ENCODE measurements at places on chromosomes 5 and 9.

DNA sequence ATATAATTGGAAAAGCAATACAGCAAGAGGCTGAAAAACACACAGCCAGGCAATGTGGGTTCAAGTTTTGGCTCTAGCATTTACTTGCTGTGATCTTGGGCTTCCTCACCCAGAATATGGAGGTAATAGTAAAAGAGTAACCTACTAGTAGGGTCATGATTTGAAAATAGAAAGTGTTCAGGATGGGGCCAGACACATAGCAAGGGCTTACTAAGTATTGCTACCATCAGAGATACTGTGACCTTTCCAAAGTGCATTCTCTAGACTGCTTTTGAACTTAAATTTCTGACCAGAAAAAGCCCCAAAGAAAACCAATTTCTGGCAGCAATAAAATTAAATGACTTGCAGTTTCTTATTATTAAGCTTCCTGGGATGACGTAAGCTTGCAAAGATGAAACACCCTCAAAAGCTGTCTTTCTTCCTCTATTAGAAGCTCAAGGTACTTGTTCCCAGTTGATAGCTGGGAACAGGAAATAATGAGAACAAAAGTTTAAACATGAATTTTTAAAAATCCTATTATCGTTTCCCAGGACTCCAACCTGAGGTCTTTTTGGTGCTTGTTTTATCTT lies 20.3 kb downstream of the SLC45A2 start:
- no peak for DNase-seq

- no peak for DNase-seq
Measured at GRCh38 chr5:132363431-132364112, 5.9 kb upstream of the SLC22A5 start.

DNA sequence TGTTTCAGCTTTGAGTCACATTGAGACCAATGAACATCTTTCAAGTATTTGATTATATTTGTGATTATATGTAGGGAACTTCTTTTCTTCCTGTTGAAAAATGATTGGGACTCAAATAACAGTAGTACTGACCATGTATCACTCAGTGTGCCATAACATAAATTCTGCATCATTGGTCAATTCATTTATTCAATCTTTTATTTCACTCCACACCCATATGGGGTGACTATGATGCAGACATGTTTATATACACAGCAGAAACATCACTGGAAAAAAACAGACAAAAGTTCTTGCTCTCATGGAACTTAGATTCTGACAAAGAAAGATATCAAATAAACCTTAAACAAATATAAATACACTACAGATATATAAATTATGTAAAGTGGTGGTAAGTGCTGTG lies 74.7 kb upstream of the ANXA1 start:
- DNase-seq, result no peak

GRCh38 chr5:54384356-54384933 lies 71.1 kb upstream of the HSPB3 start:
- no peak for DNase-seq

GRCh38 chr9:1383899-1384455 lies 333.8 kb downstream of the DMRT2 start:
- no peak for DNase-seq

- DNase-seq, result no peak
Measured at GRCh38 chr5:161093100-161093499, 241.1 kb upstream of the ATP10B start.

DNA sequence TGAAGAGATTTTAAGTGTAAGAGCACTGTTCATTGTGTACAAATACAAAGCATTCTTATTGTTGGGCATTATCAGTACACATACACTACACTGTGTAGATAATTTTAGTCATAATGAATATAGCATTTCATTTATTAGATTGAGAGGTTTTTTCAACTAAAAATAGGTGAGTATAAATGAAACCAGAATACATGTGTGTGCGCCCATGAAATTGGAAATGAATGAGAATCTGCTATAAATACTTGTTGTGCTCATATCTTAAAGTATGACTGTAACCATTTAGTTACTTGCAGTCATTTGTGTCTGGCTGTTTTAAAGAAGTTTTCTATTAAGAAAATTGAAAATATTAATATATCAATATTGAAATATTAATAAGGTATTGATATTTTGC lies 189.0 kb upstream of the MEF2C start:
- DNase-seq, result no peak

- no peak for DNase-seq
Measured at GRCh38 chr5:172648013-172648381, 6.9 kb downstream of the NEURL1B start.

GRCh38 chr5:107917983-107918382 lies 247.2 kb upstream of the EFNA5 start:
- no peak for DNase-seq

DNA sequence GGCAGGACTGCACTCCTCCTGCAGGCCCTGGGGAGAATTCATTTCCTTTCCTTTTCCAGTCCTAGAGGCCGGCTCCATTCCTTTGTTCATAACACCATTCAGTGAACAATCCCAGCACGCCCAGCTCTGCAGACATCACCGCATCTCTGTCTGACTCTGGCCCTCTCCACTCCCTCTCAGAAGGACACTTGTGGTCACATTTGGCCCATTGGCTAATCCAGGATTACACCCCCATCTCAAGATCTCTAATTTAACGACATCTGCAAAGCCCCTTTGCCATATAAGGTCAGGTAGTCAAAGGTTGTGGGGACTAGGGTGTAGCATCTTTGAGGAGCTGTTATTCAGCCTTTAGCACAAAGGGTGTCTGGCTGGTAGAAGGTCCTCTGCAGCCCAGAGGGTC lies 185.0 kb upstream of the DAP start:
- DNase-seq, result no peak

DNA sequence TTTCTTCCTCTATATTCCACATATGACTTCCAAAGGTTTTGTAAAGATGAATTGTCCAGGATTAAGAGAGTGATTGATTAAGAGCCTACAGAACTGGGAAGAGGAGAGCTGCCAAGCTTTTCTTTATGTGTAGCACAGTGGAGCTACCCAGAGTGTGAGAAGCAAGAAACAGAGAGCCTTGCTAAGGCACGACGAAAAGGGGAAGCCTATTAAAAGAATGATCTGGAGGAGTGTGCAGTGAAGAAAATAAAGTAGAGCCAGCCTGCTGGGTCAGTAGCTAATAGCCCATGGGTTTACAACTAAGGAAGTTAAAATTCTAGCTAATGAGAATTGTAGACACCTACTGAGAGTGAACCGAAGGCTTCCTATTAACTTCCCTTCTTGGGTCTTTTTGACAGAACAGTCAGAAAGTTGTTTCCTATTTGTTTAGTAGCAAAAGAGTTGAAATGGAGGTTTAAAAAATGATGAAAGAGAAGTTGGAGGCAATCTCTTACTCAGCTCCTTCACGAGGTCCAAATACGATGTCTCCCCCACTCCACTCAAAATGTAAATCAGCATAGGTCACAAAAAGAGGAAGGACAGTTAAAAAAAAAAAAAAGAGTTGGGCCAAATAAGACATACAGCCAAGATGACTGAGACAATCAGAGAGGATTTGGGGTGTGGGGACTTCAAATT lies 957 bp upstream of the PRR16 start:
- no peak for DNase-seq

DNA sequence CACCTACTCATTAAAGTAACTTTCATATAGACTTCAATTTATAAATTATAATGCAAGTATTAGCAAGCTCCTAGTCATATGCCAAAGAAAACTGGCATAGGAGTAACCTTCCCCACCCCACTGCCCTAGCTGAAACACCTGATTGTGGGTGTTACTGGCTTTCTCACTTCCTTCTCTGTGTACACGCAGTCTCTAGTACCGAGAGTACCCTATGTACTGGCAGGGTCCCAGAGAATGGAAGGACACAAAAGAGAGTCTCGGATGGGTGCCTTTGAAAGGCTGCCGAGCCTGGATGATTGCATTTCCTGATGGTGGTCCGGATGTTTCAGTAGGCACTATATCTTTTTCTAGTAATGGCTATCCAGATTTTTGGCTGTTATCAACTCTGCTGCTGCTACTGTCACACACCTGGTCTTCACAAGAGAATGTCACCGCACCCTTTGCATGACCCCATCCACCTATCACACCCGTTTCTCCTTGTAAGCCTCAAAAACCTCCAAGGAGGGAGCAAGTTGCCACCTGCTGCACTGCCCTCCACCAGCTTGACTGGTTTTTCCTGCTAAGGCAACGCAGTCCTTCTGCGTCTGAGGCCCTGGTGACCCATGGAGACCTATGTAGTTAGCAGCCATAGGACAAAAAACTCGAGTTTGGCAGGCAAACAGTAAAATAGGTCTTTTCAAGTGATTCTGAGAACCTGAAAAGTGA lies 53.8 kb upstream of the CLINT1 start:
- DNase-seq, result no peak

GRCh38 chr5:166356096-166356495 lies 1935.3 kb upstream of the WWC1 start:
- DNase-seq, result no peak

DNA sequence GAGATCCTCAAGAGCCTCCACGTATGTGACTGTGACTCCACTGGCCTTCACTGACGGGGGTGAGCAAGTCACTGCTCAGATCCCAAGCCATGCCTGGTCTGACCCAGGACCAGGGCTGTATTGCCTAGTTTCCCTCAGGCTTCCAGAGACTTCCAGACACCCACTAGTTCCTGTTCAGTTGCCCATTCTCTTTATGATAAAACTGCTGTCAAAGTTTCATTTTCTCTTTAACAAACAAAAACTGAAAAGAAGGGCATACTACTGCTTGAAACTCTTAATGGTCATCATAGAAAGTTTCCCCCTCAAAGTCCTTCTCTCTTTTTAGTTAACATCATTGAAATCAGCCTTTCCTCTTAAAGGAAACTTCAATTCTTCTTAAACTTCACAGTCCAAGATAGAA lies 105.7 kb upstream of the GHR start:
- no peak for DNase-seq

GRCh38 chr5:172102913-172103626 lies 85.0 kb downstream of the STK10 start:
- DNase-seq, result peak; percentile 36

GRCh38 chr5:175206669-175207068 lies 237.3 kb downstream of the DRD1 start:
- no peak for DNase-seq

DNA sequence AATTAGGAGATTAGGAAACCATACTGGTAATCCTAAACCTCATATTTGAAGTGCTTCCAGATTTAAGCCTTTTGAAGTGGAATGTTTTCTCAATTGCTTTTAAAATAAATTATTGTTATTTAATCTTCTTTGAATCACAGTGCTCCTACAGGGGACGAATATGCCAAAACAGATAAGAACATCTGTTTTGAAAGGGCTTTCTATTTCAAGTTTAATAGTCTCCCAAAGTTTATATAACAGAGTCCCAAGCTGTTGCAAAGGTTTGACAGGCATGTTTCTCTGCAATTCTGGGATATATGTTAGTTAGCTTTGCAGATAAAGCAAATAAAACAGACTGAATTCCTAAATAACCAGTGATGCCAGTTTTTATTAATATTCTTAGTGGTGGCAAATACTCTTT lies 803.7 kb downstream of the TLE4 start:
- DNase-seq, result no peak

DNA sequence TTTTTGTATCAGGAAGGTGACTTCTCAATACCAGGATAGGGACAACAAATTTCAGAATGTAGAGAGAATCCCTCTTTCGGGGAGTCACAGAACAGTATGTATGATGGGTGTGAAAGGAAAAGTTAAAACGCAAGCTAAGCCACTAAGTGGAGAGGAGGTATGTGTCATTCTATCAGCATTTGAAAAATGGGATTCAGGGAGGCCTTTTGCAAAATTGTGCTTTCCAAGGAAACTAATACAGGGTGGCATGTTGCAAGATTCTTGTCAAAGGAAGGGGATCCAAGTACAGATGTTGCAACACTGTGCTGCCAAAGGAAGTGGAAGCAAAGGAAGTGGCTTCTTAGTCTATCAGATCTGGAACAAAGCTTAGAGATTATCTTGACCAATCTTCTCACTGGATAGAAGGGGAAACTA lies 12.6 kb upstream of the TNIP1 start:
- no peak for DNase-seq

DNA sequence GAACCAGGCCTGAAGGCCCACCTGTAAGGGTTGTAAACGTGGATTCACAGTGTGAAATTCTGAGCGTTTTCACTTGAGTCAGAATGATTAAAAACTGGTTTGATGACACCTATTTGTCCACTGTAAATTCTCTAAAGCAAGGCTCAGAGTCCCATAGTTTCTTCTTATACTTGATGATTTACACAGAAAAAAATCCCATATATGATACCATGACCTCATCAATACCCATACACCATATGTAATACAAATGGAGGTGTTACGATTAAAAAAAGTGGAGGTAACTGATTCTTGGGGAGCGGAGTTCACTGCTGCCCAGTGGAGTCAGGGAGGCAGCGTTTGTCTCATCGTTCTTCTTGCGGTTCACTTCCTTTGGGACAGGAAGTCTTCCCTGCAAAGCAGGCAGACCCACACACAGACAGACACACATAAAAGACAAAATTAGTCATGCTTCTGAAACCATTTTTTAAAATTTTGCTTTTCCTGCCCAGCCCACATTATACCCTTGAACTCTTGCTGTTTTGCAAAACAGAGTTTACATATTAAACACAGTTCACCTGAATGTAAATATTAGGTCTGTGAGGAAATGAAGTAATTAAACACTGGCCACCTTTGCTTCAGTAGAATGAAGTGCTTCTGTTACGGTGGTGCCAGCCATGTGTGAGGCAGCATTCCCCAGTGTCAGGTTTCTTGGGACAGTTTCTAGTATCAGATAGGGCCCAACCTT lies 26.2 kb downstream of the NREP start:
- no peak for DNase-seq

- no peak for DNase-seq
Measured at GRCh38 chr9:122254761-122255160, 9.9 kb downstream of the RBM18 start.

- no peak for DNase-seq
Measured at GRCh38 chr5:112861638-112861985, 525 bp downstream of the SRP19 start.

DNA sequence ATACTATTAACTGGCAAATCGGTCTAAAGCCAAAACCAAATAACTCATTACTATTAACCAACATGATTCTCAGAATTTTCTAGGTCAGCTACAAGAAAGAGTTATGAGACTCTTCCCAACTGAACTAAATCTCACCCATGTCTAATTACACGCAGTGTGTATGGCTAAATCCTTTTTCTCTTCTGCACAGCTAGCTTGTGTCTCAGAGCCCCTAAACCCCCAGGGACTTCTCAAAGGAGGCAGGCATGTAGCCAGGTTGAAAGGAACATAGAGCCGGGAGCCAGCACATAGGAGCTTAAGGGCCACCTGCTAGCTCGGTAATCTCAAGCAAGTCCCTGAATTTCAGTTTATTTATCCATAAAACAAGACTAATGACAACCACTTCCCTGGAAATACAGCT lies 2.2 kb upstream of the GZMK start:
- no peak for DNase-seq

GRCh38 chr5:139147483-139148087 lies 50.6 kb downstream of the SIL1 start:
- DNase-seq, result no peak

GRCh38 chr9:9820436-9820835 lies 792.4 kb downstream of the PTPRD start:
- DNase-seq, result no peak
